ENCODE measurements at places on chromosomes 1 and 21. TPM values are rescaled to one million over a fixed set of nuclear protein-coding genes. Genes with fewer than 3 reads are reported as not detected.

GRCh38 chr1:46523496-46524353 is 27.7 kb downstream of the KNCN start:
- DNase-seq, result no peak

- DNase-seq, result no peak
Measured at GRCh38 chr1:64051796-64052195, 151.6 kb upstream of the UBE2U start.

- DNase-seq, result no peak
Measured at GRCh38 chr1:206785182-206785765, 13.0 kb upstream of the IL10 start.

The CD1E gene
- not detected for polyA plus RNA-seq

DNA sequence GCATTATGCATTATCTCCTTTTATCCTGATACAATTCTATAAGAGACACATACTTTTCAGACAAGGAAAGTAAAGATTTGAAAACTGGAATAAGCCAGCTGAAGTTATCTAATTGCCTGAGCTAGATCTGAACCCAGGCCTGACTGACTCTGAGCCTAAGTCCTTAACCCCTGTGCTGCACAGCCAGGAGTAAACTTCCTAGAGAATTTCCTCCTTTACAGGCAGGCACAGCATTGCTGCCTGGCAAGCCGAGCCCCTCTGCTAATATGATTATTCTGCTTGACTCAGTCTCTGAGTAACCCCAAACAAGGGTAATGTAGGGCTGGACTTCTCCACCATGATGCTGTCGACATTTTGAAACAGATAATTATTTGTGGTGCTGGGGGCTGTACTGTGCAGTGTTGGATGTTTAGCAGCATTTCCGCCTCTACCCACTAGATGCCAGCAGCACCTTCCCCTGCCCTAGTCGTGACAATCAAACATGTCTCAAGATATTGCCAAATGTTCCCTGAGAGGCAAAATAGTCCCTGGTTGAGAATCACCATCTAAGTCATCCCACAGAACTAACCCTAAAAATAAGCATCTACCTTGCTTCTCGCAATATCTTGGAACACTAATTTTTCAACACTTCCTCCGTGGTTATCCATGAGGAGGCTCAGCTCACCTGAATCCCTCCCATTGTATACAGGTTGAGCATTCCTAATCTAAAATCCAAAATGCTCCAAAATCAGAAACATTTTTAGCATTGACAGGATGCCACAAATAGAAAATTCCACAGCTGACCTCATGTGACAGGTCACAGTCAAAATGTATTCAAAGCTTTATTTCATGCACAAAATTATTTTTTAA is 18.5 kb downstream of the CAMK1G start:
- DNase-seq, result peak; percentile 50

The FCRL6 gene
- polyA plus RNA-seq, result not detected

The ANGPTL1 gene
- 10.2 TPM for polyA plus RNA-seq

- peak; percentile 76 for DNase-seq
Measured at GRCh38 chr1:221439747-221440501, 302.0 kb downstream of the DUSP10 start.

DNA sequence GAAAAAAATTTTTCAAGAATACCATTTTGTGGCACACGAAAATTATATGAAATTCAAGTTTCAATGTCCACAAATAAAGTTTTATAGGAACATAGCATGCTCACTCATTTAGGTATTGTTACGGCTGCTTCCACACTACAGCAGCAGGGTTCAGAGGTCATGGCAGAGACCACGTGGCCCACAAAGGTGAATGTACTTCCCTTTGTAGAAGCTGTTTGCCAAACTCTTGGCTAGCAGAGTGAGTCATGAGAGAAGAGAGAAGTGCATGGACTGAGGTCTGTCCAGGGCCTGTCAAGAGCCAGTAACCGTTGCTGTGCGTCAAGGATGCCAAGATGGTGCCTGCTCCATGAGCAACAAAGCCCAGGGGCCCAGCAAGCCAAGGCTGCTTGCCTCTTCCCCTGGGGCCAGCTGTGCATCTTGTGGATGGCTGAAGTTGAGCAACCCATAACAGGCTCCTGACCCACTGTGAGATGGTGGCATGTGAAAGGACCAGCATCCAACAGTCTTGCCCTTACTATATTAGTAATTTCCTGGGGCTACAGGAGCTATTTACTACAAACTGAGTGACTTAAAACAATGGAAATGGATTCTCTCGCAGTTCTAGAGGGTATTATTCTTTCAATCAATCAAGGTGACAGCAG is 64.8 kb upstream of the ATP5PO start:
- no peak for DNase-seq

GRCh38 chr21:43864313-43864961 is 586 bp upstream of the AGPAT3 start:
- peak; percentile 79 for DNase-seq

DNA sequence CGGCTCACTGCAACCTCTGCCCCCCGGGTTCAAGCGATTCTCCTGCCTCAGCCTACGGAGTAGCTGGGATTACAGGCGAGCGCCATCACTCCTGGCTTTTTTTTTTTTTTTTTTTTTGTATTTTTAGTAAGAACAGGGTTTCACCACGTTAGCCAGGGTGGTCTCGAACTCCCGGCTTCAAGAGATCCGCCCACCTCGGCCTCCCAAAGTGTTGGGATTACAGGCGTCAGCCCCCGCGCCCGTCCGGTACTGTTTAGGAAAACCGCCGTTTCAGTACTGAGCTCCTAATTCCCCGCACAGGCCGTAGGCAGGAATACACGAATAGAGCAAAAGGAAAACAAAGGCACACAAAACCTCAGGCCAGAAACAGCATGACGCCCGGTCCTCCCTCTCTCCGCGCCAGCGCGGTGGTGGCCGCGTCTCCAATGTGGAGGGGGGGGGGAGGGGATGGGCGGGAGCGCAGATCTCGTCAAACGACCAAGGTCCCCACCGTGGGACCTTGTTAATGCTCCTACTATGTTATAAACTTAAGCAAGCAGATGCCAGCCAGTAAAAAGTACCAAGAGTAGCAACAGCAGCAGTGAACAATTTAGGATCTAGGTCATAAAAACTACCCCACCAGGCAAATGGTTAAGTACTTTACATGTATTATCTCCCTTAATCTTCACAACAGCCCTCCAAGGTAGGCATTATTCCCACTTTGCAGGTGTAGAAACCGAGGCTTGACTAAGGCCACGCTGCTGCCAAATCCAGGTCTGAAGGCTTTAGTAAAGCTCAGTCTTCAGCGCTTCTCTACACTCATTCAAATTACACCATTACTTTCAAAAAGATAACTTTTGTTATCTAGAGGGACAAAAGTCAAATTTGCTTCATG is 648 bp upstream of the ADAR start:
- DNase-seq, result peak; percentile 79

- DNase-seq, result no peak
Measured at GRCh38 chr1:229368347-229368746, 25.5 kb upstream of the CCSAP start.

DNA sequence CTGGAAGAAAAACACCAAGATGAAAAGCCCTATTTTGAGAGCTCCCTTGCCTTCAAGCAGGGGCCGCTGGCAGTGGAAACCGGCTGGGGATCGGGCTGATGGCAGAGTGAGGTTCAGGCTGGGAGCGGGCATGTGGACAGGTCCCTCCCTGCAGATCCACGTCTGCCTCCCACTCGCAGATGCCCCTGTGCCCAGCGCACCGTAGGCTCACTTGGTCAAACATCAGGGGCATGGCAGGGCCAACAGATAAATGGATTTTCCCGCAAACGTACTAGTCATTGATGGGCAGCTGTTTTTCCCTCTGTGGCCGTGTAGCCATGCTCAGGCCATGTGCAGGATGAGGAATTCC is 6.6 kb upstream of the C1orf174 start:
- no peak for DNase-seq

DNA sequence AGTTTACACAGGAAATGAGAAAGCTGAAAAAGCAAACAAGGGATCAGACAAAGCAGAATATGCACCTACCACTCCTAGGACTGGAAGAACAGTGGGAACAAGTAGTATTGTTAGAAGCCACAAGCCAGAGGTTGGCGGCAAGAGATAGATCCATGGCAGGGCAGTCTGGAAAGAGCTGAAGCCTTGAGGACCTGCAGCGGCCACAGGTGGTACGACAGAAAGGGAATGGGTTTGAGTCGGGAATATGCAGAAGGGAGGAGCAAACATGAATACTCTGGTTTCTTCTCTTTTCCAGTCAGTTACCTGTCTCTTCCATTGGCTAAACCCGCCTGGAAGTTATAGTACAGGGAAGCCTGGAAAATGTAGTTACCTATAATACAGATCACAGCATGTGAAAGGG is 3.9 kb upstream of the PCNX2 start:
- DNase-seq, result no peak

The GBP7 gene
- polyA plus RNA-seq, result not detected

DNA sequence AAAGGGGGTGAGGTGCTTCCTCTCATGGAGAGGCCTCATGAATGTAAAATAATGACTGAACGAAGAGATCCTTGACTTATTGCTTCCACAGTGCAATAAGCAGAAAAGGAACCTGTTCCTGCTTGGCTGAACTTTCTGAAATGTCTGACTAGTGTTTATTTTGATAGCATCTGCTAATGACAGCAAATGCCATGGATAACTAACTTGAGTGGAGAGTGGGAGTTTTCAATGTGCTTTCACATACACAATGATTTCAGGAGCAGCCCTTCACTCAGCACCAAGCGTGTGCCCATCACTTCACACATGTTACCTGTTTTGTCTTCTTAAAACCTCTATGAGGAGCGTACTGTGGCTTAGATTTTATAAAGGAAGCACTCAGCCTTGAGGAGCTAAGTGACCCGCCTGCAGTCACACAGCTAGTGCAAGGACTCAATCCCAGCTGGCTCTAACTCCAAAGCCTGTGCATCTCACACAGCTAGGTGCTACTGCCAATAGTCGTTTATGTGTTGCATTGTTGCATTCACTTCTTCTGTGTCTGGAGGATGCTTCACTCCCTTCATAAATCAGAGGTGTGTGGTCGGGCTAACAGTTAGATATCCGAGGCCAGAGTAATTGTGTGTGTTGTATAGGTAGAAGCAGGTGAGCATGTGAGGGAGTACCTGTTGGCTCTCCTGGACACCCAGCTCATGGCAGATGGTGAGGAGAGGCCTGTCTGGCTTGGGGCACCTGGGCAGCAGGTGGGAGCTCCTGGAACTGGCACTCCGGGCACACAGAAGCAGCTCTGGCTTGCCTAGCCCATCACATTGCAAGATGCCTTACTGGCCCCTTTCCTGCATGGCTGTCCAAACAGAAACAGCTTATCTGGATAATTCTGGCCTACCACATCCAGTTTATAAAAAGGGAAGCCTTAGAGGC is 12.8 kb downstream of the CASQ2 start:
- DNase-seq, result no peak
